NCI-H1105 treated with DMSO at 0.1 percent for 48 hours (cell line): ENCODE measurements at places on chromosomes 12 and 14.

DNA sequence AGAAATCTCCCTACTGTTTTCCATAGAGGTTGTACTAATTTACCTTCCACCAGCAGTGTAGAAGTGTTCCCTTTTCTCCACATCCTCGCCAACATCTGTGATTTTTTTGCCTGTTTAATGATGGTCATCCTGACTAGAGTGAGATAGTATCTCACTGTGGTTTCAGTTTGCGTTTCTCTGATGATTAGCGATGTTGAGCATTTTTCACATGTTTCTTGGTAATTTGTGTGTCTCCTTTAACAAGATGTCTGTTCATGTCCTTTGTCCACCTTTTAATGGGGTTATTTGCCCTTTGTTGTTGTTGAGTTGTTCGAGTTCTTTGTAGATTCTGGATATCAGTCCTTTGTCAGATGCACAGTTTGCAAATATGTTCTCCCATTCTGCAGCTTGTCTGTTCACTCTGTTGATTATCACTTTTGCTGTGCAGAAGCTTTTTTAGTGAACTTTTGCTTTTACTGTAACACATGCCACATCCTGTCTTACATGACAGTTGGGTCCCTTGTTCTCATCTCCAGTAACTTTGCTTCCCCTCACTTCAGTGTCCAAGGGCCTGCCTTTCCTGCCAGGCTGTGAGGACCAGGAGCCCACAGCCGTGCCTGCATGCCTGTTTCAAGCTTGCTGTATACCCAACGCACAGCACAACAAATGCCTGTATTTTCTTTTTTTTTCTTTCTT lies 64.9 kb downstream of the SPRING1 start:
- DNase-seq, result no peak

DNA sequence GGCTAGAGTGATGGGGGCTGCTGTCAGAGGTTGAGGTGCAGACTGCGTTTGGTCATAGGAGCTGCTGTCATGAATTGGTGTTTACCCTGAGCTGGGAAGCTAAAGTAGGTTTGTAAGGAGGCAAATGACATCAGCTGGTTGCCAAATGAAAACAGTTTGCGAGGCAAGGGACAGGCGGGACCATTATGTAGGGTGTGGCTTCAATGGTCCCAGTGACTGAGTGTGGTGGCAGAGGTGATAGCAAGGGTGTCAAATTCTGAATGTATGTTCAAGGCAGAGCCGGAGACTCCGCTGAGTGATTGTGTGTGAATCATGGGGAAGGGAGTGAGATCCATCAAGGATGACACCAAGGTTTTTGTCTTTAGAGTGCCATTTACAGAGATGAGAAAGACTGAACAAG lies 359.5 kb downstream of the VRK1 start:
- DNase-seq, result no peak

GRCh38 chr12:114407842-114408411 lies 2.0 kb upstream of the TBX5 start:
- DNase-seq, result no peak

DNA sequence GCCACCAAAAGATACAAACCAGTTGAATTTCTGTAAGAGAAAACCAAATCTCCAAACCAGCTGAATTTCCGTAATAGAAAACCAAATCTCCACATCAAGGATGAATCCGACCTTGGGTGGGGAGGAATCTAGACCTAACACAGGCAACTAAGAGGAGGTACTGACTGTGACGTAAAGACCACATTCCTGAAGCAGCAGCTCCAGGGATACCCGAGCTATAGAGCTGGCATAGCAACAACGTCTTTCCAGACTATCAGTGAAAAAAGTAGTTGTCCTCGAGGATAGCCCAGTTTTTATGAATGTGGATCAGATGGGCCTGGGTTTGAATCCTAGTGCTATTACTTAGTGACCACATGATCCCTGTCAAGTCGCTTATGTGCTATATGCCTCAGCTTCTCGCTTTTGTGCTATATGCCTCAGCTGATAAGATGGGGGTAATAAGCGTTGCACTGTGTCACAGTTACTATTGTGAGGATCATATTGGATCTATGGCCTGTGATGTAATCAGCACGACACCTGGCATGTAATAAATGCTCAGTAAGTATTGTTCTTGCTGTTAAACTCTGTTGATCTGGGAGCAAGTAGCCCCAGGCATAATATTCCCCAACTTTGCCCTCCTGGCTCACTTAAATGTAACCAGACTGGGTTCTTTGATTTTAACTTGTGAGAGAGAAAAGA lies 113.8 kb downstream of the EGLN3 start:
- DNase-seq, result no peak

- peak; percentile 28 for DNase-seq
Observed at GRCh38 chr14:52977798-52978197, 26.9 kb upstream of the FERMT2 start.

GRCh38 chr12:52294803-52295202 lies 3.5 kb upstream of the KRT81 start:
- no peak for DNase-seq
